Stimulated activated CD8-positive, alpha-beta memory T cell treated with anti-CD3 and anti-CD28 coated beads, Interleukin-7, amount 100 ng/mL, for 4 hours (primary cell): ENCODE measurements at places on chromosomes 4 and X.

- no peak for DNase-seq
Observed at GRCh38 chrX:132591719-132592275, 103.0 kb upstream of the MBNL3 start.

DNA sequence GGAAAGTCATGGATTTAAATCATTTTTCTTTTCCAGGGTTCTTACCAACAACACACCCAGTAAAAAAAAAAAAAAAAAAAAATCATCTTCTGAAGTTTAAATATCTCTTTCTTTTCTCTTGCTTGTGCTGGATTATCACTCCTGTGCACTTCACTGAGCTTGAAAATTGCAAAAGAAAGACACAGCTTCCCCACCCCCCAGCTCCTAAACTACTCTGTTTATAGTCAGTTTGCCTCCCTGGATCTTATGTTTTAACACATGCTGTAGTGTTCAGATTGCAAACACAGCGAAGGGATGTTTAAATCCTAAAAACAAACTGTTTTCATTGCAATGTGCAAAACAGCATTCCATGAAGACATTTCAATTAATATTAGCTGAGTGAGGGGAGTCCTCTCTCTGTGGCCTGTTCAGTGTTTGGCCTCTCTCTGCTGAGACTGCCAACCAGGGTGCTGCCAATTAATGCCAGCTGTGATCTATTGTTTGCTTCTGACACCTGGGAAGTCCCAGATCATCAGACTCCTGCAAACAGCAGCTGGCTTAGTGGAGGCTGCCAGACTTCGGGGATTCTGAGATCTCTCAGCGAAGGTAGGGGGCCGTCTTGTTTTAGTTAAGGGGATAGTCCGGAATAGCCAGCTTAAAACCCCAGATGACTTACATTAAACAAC is 171.1 kb upstream of the PITX2 start:
- DNase-seq = no peak

DNA sequence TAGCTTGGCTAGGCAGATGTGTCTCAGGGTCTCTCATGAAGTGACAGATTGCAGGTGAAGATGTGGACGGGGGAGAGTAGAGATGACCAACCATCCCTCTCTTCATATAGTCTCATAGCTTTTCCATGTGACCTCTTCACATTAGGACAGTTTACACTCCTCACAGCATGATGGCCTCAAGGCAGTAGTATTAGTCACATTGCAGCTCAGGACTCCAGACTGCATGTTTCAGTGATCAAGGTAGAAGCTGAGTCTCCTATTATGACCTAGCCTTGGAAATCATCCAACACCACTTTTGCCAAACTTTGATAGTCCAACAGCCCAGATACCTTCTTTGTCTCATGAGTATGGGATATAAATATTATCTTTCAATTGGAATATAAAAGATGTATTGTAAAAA is 147.7 kb downstream of the GASK1B start:
- DNase-seq = no peak

DNA sequence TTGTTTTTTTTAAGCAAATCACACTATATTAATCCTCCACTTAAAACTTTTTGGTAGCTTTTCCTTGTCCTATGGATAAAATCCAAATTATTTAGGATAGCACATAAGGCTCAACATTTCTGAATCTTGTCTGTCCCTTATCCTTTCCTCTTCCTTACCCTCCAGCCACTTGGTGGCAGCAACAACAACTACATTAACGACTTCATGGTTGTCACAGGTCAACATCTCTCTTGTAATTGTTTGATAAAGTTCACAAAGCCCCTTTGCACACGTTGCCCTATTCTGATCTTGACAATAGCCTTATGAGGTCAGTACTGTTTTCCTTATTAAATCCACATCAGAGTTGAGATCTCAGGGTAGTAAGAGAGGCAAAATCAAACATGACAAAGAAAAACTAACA is 269.0 kb upstream of the PABPC4L start:
- no peak for DNase-seq

DNA sequence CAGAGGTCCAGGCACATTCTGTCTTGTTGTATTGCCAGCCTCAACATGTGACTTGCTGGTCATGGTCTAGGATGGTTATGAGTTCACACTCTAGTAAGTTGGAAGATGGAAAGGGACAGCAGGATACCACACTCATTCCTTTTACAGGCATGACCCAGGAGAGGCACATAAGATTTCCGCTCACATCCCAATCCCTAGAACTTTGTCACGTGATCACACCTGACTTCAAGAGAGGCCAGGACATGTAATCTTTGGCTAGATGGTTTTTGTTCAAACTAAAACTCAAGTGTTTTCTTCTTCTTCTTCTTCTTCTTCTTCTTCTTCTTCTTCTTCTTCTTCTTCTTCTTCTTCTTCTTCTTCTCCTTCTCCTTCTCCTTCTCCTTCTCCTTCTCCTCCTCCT is 53.4 kb upstream of the ARX start:
- DNase-seq = no peak

- DNase-seq = no peak
Observed at GRCh38 chr4:176064539-176064938, 1.1 kb upstream of the WDR17 start.

- DNase-seq = no peak
Observed at GRCh38 chrX:18674417-18674787, 2.5 kb upstream of the RS1 start.

- no peak for DNase-seq
Observed at GRCh38 chrX:86121916-86122315, 26.3 kb upstream of the DACH2 start.

GRCh38 chr4:184728858-184729257 is 5.0 kb downstream of the CENPU start:
- DNase-seq = no peak

- no peak for DNase-seq
Observed at GRCh38 chrX:42832764-42833549, 55.0 kb upstream of the PPP1R2C start.

DNA sequence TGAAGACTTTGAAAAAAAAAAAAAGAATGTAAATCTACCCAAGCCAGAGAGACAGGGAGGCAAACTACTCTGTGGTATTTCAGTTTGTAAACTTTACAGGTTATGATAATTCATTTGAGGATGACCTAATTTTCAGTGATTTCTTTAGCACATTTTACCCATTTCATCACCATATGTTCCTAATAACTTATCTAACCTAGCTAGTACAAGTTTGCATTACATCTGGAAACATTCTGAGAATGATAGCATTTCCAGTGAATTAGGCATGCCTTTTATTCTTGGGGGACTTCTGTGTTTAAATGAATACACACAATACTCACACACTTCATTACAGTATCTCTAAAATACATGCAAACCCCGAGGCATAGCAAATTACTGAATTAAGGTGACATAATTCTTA is 1055.5 kb downstream of the PCDH18 start:
- DNase-seq = no peak

DNA sequence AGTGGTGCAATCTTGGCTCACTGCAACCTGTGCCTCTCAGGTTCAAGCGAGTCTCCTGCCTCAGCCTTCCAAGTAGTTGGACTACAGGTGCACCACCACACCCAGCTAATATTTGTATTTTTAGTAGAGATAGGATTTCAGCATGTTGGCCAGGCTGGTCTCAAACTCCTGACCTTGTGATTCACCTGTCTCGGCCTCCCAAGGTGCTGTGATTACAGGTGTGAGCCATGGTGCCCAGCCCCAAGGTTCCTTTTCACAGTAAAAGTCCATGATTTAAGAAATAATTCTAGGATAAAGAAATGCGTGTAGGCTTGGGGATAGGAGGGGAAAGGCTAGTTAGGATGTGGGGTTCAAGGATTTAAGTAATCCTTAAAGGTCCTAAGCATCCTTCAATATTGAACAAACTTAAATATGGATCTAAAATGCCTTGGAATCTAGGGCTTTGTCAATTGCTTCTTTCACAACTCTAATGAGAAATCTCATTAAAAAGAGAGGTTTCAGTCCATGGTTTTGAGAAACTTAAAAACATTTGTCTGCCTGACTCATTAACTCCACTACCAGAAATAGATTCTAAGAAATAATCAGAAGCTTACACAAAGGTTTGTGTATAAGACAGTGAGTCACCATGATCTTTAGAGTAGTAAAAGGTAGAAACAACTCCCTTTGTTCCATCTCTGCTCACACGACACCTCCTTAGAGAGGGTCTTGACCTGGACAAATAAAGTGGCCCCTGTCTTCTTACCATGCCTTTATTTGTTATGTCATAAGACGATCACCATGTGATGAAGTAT is 203.2 kb downstream of the PTTG2 start:
- DNase-seq = no peak

DNA sequence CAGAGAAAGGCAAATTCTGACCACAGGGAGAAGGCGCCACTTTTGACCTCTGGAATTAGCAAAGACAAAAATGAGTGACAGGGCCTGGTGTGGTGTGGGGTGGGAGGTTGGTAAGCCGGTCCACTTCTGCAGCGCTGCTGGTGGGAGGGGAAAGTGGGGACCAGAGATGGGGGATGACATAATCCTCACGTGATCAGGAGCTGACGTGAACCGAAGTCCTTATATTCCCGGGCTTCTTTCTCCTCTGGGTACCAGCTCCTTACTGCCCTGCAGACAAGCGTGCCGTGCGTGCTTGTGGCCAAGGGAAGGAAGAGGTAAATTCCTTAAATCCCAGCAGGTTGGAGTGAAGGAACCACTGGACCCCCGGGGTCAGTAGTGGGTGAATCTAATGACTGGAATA is at the start of gene TCEAL7:
TCEAL7 (plus strand) TSS at position 249 of the 400 bp plus-strand sequence. CDS start 1,165 bp downstream, outside the sequence.
- no peak for DNase-seq

DNA sequence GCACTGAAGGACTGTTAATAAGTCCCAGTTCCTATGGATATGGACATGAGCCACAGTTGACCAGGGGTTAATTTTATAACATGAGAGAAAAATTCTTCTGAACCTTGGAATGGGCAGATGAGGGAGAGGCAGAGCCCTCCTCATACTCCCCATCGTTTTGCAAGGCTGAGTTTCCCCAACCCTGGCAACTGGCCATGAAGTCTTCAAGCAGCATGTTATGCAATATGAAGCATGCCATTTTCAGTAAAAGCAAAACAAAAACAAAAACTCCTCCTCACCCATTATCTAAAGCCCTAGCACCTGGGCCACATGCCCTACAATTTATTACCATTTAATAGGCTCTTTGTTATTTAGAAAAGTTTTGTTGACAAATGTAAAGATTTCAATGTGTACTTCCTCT is 64.5 kb downstream of the GPC4 start:
- no peak for DNase-seq

DNA sequence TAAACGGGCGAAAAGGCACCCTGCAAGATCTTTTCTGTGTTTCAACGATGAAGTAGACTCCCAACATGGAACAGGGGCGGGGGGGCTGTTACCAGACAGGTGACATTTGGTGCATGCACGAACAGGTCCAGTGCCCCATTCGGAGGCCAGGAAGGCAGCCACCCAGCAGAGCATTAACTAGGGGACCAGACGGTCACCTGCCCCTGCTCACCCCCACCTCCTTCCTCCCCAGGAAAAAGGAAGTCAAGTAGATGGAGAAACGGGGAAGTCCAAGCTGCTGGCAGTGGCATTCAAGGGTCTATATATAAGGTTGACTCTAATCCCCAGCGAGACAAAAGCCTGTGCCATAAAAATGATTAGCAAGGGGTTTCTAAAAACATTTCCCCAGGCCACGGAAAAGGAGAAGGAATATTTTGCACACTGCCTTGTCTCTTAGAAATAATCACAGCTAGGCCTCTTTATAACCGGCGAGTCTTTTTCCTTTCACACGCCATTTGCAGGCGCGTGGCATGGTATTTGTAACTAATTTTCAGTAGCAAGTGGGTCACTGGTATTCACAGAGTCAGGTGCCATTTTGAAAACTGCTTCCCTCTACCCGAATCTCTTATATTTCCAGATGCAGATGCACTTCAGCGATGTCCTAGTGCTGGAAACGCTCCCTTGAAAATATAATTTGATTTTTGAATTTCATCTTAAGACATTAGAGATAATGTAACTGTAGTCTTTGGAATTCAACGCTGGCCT is 1.2 kb upstream of the TMSB4X start:
- DNase-seq = no peak

DNA sequence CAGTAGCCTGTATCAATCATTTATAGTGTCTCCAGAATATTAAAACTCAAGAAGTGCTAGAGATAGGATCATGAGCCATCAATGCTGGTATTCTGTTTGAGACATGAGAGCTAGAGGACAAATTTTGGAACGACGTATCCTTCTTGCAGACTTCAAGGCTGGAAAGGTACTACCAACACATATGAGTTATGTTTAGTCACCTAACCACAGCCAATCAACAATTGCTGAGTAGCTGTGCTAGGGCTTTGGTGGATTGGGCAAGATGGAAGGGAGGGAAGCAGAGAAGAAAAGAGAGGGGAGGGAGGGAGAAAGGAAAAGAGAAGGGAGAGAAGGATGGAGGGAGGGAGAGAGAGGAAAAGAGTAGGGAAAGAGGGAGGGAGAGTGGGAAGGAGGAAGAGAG is 21.6 kb upstream of the RAI2 start:
- DNase-seq = no peak

- DNase-seq = no peak
Observed at GRCh38 chrX:111040377-111041017, 55.5 kb upstream of the PAK3 start.

DNA sequence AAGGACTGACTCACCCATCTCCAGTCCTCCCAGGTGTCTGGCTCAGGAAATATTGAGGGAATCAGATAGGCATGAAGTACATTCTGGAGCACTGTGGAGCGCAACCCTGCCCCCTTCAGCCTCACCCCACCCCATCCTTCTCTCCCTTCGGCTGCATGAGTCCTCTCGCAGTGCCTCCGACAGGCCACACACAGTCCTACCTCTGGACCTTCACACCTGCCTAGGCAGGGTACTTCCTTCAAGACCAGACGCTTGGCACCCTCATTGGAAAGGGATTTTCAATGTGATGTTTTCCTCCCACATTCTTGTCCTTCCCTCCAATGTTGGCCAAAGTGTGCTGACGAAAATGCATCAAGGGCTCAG is 26.8 kb upstream of the PPP2R2C start:
- DNase-seq = no peak

- no peak for DNase-seq
Observed at GRCh38 chrX:2692221-2693112, 1.4 kb downstream of the CD99 start.

- no peak for DNase-seq
Observed at GRCh38 chr4:56728512-56728911, 47.4 kb upstream of the HOPX start.

DNA sequence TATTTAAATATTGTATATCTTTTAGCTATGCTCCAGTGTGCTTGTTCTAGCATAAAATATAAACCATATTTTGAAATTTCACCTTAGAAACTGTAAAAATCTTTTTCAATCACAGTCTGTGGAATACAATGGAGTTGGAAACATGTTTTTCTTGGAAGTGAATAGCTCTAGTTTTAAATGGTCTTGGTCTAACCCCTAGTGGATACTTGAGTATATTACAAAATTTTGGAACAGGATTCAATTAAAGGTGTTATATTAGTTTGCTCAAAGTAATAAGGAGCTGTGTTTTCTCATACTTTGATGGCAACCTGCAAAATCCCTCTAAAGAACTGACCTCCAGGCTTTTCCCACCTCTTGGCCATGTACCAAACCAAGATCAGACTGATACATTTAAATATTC is 48.2 kb downstream of the STK26 start:
- DNase-seq = no peak

- no peak for DNase-seq
Observed at GRCh38 chr4:102535398-102536082, 34.4 kb downstream of the NFKB1 start.
